ENCODE measurements at places on chromosomes 6 and 20. TPM values are rescaled to one million over a fixed set of nuclear protein-coding genes. Genes with fewer than 3 reads are reported as not detected.

GRCh38 chr6:139313229-139313628 lies 21.4 kb upstream of the TXLNB start:
- DNase-seq, result no peak

Gene TREML1
- not detected for total RNA-seq

Gene PTPRT
- not detected for total RNA-seq

- no peak for DNase-seq
Observed at GRCh38 chr6:139184459-139184858, 49.6 kb downstream of the HECA start.

DNA sequence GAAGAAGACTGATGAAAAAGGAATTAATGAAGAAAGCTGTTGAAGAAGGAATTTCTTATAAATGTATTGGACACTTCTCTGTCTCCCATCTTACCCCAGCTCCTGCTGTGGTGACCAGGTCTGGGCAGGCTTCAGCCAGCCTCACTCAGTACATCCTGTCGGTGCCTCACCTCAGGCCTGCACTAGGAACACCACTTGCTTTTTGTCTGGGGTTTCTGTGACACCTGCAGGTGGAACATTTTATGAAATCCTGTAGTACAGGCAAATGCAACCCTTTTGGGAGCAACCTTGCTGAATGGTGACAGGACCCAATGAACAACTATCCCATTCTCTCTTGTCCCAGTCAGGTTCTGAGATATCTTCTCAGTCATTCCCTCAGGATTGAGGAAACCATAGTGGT lies 129.7 kb downstream of the PRDM13 start:
- no peak for DNase-seq

Gene COX4I2
- total RNA-seq, result not detected

DNA sequence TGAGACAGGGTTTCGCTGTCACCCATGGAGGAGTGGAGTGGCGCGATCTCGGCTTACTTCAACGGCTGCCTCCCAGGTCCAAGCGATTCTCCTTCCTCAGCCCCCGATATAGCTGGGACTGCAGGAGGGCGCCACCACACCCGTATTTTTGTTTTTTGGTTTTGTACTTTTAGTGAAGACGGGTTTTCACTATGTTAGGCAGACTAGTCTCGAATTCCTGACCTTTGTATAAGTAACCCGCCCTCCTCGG lies 115.4 kb upstream of the BTN3A2 start:
- no peak for DNase-seq

DNA sequence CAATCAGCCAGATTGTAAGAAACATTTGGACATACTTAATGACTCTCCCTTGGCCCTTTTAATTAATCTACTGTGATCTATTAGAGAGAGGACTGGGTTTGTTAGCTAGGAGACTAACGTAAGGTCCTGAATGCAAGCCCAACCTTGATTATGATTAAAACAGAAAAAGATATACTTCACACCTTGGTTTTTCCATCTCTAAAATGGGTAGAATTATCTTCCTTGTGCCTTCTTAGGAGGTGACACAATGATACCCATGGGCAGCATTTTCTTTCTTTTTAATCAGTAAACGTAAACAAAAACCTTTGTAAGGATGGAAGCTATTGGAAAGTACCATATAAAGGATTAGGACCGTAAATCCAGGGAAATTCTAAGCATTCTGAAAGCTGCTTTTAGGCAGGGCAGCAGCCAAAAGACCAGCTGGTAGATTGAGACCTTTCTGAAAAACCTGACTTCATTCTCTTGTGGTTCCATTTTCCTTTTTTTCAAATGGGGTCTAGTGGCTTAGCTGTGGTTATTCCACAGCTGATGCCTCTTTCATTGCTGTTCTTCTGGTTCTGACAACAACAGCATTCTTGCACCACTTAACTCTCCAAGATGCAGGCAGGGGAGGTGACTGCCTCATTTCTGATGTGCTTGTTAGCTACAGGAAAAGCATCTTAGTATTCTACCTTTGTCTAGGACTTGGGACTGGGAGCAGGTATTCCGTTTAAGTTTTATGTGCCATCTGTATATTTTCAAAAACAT lies 27.4 kb downstream of the RREB1 start:
- no peak for DNase-seq

Gene FAM209B
- total RNA-seq, result 1.2 TPM

DNA sequence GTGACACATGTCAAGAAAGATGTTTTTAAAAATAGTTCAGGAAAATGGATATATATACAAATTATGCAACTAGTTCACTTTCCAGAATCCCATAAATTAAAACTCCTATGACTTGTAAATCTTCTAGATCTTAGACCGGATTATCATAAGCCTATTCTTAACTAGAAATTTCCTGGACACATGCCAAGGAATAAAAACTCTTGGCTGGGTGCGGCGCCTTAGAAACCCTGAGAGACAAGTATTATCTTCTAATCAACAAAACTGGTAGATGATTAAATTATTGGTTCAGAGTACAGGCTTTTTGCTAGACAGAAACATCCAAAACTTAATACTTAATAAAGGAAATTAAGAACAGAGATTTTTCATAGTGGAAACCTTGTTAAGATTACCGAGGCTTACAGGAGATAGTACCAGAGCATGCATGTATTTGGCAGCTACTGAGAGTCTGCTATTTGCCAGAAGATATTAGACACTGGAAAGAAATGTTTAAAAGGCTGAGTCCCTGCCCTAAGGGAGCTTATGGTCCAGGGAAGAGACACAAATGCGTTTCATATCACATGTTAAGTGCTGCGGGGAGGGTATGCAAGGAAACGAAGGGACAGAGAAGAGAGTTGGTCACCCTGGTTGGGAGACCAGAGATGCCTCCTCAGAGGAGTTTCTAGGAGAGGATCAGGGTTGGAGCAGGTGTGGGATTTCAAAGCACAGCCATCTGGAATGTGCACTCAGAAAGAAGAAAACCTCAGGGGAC lies 46.5 kb upstream of the IFNGR1 start:
- DNase-seq, result no peak

- no peak for DNase-seq
Observed at GRCh38 chr20:9829835-9830234, 9.0 kb downstream of the PAK5 start.

All from CD8-positive, alpha-beta memory T cell (primary cell).